Left lung (tissue), 14 donors: ENCODE measurements at places on chromosomes 1 and 21.

- no peak for DNase-seq
Observed at GRCh38 chr1:20105856-20106255, 13.5 kb downstream of the PLA2G2D start.

- DNase-seq = no peak
Observed at GRCh38 chr1:212621949-212622305, 13.4 kb downstream of the ATF3 start.

GRCh38 chr1:189620471-189620870, 857.2 kb downstream of the BRINP3 start:
- no peak for DNase-seq

DNA sequence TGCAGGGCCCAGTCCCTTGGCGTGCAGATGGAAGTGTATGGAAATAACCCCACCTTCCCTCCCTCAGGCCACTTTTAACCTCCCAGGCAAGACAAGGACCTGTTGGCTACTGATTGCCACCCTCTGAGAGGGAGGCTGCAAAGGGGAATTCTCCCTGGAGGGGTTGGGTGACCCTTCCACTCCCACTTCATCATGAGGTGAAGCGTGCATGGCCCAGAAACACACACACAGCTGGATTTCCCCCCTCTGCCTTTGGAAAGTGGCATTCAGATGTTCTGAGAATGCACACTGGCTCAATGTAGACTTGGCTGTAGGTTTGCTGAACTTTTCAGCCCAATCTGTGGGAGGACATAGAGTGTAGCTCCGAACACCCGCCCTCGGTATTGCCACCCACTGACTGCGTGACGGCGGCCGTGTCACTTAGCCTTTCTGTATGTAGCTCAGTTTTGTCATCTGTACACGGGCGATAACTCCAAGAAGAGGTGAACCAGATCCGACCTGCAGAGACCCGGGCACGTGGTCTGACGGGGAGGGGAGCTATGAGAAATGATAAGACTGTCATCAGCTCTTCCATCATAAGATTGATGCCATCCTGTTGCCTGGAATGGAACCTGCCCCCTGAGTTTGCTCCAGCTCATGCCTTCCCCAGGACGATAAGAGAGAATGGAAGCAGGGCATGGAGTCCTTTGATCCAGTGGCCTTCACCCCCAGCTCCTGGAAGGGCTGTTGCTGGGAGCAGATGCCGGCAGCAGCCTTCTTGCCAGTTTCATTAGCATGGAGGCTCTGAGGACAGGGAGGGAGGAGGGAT, 19.3 kb downstream of the MIIP start:
- DNase-seq = no peak

DNA sequence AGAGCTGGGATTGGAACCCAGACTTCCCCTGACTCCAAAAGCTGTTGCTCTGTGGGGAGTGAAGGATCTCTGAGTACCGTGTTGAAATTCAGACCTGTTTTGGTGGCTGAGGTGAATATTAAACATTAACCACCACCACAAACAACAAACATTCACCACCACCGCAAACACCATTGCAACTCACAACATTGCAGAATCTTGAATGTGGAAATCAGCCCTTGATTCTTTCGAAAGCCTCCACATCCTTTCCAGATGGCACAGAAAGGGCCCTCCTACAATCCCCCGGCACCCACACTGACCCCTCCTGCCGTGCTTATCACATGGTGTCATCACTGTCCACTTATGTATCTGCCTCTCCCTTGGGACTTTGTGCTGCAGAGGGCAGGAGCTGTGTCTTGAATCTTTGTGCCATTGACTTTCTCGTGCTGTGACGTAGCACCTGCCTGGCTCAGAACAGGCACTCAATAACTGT, 1.4 kb downstream of the CDA start:
- DNase-seq = peak; percentile 60

- no peak for DNase-seq
Observed at GRCh38 chr1:222620566-222620965, 2.7 kb downstream of the MIA3 start.

DNA sequence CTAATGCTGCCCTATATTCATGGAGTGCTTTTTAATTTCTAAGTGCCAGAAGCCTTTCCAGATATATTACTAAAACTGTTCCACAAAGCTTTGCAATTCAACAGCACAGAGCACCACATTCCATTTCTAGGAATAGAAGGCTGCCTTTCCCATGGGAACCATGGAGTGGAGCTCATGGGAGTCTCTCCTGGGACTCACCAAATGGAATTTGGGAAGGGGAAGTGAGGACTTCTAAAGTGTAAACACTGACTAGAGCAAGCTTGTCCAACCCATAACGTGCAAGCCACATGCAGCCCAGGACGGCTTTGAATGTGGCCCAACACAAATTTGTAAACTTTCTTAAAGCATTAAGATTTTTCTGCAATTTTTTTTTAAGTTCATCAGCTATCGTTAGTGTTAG, 190.4 kb upstream of the TNR start:
- no peak for DNase-seq

DNA sequence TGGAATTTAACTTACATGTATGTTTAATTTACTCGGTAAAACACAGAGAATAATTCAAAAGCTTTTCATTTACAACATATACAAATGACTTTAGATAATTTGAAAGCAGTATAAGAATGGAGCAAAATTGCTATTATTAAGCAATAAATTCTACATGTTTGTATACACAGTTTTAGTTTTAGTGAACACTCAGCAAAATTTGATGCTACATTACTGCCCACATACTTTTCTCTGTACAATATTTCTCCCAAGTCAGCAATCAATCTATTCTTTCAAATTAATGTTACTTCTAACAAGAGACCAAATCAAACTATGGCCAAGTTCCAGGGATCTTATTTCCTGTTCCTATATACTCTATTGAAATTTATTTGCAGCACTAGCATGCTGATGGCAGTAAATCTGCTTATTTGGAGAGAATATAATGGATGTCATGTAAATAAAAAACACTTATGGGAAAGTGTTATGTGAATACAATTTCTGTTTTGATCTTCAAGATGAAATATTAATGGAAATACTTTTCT, 82.6 kb upstream of the BRINP3 start:
- no peak for DNase-seq

GRCh38 chr1:111903871-111904449, 85.5 kb downstream of the KCND3 start:
- DNase-seq = no peak

DNA sequence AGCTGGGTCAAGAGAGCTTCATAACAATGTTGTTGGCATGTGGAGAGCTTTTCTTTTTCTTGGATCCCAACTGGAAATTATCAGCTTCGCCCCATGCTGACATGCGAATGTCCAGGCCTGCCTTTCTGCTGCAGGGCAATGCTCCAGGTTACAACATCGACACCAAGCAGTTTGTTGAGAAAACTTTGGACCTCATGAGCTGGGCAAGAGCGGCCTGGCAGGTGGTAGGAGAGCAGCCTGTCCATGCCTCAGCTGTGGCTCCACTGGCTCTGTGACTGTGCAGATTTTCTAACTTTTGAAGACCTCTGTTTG, 41.4 kb downstream of the MTARC1 start:
- DNase-seq = peak; percentile 58

- no peak for DNase-seq
Observed at GRCh38 chr1:48214820-48215219, 7.7 kb upstream of the SLC5A9 start.

DNA sequence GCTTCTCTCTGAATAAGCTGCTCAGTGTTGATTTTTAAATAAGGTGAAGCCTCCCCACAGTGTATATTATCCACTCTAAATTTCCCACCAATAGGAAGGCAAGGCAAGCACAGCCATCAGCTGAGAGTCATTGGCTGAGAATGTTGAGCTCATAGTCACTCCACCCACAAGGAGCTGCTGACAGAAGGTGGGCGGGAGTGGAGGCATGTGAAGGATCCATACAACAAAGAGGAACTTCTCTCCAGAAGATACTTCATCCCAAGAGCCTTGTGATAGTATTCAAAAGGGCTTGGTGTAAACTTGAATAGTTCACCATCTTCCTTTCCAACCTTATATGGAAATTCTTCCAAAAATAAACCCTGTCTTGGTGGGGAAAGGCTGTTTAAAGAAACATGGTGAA, 42.8 kb downstream of the SAMD13 start:
- DNase-seq = no peak

DNA sequence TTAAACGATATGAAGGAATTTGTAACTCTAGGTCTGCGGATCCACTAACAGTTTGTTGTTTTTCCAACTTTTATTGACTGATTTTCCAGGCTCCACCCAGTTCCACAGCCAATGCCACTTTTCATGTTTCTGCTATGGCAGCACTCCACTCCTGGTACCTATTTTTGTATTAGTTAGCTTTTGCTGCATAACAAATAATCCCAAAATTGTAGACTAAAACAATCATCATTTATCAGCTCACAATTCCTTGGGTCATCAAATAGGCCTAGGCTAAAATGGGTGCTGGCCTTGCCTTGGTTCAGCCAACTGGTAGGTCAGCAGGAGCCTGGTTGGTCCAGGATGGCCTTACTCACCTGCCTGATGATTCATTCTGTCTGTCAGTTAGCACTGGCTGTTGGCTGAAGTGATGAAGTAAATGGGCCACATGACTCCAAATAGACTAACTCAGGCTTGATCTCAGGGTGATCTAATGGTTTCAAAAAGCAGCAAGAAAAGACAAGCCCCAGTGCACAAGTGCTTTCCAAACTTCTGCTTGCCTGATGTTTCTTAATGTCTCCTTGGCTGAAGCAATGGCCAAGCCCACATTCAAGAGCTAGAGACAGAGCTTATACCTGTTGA, 3.2 kb upstream of the C8B start:
- DNase-seq = no peak

- no peak for DNase-seq
Observed at GRCh38 chr1:212186427-212187207, 98.6 kb upstream of the PPP2R5A start.

DNA sequence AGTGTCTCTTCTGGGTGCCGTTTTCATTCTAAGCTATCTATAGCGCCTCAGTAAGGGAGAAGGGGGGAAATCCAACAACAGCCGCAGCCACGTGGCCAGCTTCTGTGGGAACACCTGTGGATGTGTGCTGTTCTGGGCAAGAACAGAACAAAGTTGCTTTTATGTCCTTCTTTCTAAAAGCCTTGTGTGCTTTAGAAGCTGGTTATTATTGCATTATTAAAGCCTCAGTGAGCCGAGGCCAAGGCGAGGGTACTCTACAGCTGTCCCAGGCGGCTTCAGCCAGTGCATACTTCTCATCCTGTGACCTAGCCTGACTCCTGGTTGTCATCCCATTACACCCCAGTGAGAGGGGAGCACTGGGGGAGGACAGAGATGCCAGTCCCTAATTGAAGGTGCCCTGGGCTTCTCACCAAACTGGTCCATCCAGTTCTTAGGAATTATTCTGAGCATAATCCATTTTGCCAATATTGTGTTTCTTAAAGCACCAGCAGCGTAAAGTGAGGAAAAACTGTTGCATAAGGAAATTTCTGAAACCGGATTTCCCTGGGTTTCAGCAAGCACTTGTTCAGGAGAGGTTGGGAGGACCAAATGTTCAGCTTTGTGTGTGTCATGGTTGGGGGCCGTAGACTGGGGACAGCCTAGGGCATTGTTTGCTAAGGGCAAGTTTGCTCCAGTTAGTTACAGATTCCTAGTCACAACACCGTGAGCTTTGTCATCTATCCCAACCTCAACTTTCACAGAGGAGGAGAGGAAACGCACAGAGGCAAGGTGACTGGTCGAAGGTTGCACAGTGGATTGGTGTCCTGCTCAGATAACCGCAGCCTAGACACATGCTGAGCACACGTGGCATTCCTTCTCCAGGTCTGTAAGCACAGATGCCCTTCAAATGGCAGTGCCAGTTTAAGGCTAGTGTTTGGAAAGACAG, 61.0 kb upstream of the ATP1A1 start:
- DNase-seq = peak; percentile 48
